ENCODE measurements at places on chromosomes 11 and 22.

DNA sequence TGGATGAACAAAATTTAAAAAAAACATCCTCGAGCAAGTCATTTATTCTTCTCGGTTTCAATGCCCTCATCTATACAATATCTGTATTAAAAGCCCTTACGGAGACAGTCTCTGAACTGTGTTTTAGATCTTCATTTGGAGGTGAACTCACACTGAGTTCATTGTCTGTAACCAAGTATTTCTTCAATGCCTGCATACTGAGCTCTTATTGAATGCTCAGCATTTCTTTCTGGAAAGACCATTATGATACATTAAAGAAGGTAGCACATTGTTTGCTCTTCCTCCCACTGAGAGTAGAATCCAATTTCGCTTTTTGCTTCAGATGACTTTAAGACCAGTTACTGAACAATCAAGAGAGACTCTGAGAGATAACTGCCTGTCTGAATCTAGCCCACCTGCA, 1.7 kb upstream of the ANO3 start:
- no peak for DNase-seq

- no peak for DNase-seq
Observed at GRCh38 chr22:42695294-42695693, 25.4 kb downstream of the A4GALT start.

DNA sequence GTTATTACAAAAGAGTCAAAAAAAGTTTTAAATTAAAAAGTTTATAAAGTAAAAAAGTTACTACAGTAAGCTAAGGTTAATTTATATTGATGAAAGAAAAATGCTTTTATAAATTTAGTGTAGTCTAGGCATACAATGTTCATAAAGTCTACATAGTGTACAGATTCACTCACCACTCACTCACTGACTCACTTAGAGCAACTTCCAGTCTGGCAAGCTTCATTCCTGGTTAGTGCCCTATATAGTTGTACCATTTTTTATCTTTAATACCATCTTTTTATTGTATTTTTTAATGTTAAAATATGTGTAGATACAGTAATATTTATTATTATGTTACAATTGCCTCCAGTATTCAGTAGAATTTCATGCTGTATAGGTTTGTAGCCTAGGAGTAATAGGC, 2.6 kb upstream of the MMP10 start:
- no peak for DNase-seq

DNA sequence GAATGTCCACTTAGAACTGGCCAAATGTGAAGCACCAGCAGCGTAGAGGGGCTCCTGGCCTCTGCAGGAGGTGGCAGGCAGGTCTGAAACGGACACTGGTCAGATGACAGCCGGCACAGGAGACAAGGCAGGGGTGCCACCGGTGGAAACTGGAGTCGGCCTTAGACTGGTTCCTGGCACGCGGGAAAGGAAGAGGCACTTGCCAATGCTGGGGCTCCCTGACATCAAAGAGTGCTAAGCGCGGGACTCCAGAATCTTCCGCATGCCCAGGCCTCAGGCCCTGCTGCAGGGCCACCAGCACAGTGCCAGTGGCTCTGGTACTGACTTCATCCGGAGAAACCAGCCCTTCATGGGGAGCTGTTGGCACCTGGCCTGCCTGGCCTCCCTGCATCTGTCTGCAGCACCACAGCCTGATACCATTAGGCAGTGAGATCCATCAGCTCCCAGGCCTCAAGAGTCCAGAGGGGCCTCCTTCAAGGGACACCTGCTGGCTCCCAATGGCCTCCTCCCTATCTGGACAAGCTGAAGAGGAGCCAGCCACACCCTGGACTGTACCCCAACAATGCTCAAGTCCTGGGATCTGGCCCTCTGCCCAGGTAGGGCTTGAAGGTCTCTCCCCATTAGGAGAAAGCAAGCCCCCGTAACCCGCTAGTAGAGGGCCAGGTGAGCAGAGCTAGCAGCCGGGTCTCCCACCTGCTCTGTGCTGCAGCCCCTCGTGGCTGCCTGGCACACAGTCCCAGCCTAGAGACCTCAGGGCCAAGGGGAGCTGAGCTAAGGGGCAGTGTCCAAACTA, 29.7 kb upstream of the GNB1L start:
- no peak for DNase-seq

DNA sequence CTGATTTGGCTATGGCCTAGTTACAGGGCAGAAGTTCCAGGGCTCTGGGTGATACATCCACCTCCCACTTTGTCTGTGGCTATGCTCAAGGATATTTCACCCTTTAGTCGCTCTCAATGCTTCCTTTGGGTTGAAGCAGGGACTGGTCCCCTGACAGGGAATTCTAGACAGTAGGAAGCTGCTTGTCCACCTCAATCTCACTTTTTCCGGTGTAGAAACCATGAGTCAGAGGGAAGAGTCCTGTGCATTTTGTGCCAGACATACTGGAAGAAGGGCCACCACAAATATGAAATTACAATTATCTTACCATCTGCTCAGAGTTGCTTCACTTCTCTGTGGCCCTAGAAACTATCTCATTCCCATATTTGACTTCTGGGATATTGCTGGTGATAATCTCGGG, 413.7 kb upstream of the FAT3 start:
- no peak for DNase-seq

DNA sequence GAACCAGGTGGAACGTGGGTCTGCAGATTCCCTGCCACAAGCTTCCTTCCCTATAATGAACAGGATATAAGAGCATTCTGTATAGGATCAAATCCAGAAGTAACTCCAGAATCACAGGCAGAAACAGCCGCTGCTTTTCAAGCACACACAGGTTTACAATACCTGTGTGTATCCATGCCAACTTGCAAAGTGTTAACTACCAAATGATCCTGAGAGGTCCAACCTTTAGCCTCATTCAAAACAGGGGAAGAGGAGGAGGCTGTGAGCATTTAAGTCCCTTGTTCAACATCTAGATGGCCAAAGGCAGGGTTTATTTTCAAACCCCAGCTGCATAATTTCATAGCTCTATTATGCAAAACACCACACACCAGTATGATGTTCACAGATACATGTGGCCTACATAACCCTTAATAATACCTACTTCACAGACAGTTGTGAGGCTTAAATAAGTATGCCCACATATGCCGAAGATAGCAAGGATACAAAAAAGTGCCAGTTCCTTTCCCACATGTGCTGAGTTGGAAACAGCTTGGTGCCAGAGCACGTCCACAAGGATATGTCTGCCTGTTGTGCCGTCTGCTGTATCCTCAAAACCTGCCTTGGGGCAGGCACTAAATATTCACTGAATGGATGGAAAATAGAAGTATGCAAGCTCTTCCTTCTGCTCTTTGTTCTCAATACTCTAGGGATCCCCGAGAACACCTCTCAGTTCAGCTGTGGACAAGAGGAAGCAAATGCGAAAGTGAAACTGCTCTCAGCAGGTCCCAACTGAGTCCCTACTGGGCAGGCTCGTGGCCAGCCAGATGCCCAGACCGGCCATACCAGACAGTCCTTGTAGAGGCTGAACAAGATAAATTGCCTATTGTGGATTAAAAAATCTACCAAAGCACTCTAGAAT, 66.8 kb downstream of the LARGE1 start:
- peak; percentile 37 for DNase-seq

GRCh38 chr11:69588270-69588669, 52.7 kb upstream of the CCND1 start:
- DNase-seq = peak; percentile 66

- DNase-seq = no peak
Observed at GRCh38 chr22:31861226-31861840, 83.0 kb upstream of the YWHAH start.

DNA sequence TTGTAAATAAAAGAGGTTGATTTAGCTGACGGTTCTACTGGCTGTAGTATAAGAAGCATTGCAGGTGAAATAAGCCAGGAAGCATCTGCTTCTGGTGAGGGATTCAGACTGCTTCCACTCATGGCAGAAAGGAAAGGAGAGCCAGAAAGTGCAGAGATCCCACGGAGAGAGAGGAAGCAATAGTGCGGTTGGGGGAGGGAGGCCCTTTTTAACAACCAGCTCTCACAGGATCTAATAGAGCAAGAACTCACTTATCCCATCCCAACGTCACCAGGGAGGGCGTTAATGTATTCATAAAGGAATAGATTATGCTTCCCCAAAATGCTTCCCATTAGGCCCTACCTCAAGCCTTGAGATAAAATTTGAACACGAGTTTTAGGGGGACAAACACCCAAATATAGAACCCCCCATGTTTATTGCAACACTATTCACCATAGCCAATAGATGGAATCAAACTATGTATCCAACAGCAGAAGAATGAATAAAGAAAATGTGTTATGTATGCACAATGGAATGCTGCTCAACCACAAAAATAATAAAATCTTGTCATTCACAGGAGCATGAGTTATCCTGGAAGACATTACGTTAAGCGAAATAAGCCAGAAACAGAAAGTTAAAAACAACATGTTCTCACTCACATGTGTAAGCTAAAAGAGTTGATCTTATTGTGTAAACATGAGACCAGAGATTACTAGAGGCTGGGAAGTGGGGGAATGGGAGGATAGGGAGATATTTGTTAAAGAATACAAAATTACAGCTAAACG, 908.3 kb upstream of the ANO3 start:
- DNase-seq = no peak

DNA sequence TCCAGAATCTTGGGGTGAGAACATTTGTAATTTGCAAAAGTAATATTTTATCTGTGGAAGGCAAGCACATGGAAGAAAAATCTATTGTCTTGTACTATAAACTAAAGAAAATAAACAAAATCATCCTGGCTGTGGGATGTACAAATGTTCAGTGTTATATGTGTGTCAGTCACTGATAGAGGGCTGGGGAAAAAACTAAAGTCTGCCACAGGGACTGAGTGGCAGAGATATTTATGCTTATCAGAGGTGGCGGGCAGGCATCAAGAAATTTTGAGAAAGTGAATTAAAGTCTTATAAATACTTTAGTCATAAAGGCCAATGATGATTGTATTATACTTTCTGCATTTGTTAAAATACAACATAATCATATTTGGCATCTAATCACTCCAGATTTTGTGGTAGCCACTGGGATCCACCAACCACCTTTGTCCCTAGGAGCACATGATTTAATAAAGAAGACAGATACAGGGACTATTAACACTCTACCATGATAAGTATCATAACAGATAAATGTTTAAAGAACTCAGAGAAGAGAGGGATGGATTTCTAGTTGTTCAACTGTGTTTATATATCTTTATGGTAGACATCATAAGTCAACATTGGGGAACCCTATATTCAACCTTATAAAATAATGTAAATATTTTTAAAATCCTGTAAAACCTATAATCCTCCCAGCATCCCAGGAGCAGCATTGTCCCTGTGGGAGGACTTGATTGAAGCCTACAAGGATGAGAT, 2.6 kb upstream of the ENDOD1 start:
- DNase-seq = no peak

GRCh38 chr11:74673693-74674360, 57.4 kb downstream of the CHRDL2 start:
- no peak for DNase-seq

GRCh38 chr11:115745610-115746512, 241.6 kb upstream of the CADM1 start:
- no peak for DNase-seq

GRCh38 chr11:113991718-113992458, 17.0 kb downstream of the HTR3A start:
- DNase-seq = no peak

- no peak for DNase-seq
Observed at GRCh38 chr11:120952461-120953434, 71.2 kb upstream of the TBCEL start.

DNA sequence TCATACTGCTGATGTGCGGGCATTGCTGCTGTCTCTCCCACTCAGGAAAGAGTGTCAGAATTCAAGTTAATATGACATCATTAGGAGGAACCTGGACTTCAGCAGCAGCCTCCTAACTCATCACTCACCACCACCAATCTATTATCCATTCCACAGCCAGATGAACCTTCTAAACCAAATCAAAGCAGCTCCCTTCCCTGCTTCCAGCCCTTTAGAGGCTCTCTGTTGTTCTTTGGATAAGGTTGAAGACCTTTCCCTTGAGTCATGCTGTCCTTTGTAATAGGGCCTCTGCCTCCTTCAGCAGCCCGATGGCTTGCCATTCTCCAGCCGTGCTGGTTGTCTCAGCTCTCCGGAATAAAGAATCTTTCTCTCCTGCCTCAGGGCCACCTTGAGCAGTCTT, 301.3 kb downstream of the DDX10 start:
- no peak for DNase-seq

GRCh38 chr11:41459465-41460401, at the start of gene LRRC4C:
LRRC4C (minus strand) TSS chr11:41459652.
- no peak for DNase-seq
